ENCODE measurements at places on chromosomes 1 and 21.

DNA sequence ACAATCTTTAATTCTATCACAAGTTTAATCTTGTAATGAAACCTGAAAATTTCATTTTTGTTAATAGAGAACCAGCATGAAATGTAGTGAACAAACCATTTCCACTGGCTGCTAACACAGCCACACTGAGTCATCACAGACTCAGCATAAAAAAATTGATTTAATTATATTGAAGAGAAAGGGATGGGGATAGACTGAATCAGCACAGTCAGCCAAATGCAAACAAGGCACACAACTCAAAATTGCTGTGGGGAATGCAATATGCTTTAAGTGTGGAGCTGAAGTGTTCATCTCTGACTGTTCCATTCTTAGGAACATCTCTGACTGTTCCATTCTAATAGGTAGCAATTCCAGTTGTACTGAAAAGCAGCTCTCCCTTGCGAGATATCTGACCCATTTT is 299.8 kb downstream of the MRPL39 start:
- DNase-seq: no peak

GRCh38 chr1:101967871-101968270 is 28.9 kb downstream of the OLFM3 start:
- DNase-seq: no peak

DNA sequence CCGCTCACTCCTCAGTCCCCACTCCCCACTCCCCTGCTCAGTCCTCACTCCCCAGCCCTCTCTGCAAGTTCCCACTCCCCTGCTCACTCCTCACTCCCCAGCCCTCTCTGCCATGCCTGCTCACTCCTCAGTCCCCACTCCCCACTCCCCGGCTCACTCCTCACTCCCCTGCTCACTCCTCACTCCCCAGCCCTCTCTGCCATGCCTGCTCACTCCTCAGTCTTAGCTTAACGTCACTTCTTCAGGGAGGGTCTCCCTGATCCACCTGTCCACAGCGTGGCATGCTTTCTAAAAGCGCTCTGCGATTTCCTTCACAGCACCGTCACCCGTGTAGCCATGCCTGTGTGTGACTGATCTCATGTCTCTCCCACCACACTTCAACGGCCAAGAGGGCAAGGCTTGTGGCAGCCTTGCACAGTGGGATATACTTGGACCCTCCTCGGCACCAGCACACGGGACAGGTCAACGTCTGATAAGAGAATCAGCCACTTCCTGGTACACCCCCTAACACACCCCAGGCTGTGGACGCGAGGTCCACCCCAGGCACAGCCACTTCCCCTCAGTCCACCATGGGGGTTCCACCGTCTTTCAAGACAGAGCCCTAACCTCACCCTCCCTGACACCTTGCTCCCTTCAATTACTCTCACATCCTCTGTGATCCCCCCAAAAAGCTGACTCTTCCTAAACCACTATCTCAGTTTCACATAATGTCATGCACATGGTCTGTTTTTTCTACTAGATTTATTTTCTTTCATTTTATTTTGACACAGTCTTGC is 14.0 kb downstream of the PRDM15 start:
- DNase-seq: peak; percentile 43

GRCh38 chr1:173100476-173101107 is 49.9 kb upstream of the TNFSF18 start:
- DNase-seq: no peak

DNA sequence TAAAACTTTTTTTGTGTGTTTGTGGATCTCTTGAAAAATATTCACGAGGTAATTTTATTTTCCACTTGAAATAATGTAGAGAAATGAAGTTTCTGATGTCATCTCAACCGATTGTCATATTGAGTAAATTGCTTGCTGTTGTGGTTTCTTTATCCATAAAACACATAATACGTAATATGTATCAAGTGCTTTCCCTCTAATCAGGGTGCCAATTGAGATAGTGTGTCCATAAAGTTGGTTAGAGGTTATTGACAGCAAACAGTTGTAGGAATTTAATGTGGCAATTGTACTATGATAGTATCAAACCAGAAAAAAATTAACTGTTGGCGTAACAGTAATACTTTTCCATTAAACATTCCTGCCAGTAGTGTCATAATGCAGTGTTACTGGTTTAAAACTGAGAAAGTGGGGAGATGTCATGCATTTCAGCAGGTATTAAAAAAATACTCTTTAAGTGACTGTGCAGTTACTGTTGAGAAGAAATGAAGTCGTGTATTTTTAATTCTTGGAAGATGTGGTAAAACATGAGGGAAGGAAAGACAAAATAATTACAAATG is 38.3 kb downstream of the USP25 start:
- DNase-seq: no peak

DNA sequence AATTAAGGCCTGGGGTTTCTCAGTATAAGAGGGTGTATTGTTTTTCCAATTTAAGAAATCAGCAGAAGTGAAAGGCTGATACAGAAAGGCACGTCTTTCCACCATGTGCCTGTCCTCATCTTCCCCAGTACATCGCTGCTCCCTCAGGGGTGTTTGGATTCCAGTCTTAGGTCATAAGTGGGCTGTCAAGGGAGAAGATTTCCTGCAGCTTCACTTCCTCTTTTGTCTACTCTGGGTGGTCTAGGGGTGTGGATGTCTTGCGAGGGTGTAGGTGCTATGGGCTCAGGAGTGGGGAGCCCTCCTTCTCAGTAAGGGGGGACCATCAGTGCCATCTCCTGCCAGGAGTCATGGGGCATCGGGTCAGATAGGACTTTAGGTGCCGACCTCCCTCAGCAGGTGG is 999.8 kb upstream of the NCAM2 start:
- DNase-seq: no peak

- no peak for DNase-seq
Observed at GRCh38 chr1:181369416-181369815, 113.9 kb upstream of the CACNA1E start.

- DNase-seq: no peak
Observed at GRCh38 chr1:8357329-8358101, 39.6 kb downstream of the SLC45A1 start.

DNA sequence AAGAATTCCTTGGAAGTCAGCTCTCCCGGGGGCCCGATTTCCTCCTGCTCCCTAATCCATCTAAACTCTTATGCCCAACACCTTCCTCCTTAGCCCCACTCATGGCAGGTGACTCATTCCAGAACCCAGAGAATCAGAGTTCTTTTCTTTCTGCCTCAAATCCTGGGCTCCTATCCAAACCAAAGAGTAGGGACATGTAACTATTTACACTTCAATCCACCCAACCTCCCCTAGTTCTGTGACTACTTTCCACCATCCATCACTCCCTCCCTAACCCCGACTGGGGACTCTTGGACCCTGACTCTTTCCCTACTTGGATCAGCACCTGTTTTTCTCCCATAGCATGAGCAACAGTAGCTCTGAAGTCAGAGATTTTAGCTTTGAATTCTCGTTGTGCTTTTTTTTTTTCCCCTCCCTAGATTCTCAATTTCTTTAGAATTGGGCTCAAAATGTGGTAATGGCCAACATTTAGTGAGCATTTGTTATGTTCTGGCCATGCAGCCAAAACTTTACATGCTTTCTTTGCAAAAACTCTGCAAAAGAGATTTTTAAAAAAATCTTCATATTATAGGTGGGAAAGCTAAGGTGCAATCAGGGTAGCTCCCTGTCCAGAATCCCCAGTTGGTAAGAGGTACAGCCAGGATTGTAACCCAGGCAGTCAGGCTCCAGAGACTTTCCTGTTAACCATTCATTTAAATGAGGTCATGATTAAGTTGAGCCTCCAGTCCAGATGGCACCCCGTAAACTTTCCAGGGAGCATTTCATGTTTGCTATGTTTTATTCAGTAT is 7.5 kb upstream of the CYP4A11 start:
- no peak for DNase-seq

DNA sequence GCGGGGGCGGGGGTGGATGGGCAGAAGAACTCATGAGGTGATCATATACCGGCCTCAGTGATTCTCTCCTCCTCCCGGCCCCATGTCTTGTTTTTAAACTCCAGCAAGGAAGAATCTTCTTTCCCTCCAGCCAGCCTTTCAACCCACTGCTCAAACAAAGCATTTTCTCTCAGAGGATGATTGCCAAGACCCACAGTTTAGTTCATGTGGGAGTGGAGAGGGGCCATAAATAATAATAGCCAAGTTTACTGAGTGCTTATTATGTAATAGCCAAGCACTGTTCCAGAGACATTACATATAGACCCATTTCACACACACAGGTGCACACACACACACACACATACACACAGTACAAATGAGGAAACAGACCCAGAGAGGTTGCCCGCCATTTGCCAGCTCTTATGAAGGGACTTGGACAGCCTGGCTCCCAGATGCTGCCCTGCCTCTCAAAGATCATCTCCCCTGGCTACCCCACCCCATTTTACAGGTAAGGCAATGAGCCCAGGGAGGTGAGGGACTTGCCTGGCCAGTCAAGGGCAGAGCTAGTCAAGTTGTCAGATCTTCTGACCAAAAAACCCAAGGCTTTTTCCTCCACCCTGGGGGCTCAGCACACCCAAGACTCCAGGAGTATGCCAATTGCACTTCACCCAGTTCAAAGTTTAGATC is 18.0 kb upstream of the BCAR3 start:
- no peak for DNase-seq

DNA sequence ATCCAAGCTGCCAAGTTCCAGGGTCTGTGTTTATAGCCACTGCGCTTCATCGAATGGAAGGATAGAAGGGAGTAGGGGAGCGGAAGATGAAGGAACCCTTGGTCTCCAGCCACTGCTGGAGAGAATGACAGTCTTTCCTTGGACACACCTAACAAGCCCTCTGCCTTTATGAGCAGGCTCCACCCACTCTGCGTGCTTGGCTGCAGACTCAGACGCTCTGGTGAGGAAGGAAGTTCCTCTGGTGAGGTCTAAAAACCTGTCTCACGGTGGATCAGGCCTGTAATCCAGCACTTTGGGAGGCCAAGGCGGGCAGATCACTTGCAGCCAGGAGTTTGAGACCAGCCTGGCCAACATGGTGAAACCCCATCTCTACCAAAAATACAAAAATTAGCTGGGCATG is 55.4 kb downstream of the MATN1 start:
- DNase-seq: no peak

DNA sequence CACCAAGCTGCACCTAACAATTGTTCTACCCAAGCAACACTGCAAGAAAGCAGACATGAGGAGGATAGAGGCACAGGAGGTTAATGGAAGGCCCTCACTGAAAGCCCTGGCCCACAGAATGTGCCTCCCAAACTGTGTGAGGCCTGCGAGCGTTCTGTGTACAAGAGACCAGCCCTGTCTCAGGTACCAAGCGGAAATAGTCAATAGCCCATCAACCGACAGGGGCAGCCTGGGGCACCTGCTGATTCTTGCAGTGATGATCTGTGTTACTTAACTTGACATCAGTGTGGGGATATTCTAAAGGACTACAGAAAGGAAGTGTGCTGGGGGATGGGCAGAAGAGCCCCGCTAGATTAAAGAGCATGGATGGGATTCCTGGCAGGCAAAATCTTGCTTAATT is 392.4 kb downstream of the KCNH1 start:
- no peak for DNase-seq

DNA sequence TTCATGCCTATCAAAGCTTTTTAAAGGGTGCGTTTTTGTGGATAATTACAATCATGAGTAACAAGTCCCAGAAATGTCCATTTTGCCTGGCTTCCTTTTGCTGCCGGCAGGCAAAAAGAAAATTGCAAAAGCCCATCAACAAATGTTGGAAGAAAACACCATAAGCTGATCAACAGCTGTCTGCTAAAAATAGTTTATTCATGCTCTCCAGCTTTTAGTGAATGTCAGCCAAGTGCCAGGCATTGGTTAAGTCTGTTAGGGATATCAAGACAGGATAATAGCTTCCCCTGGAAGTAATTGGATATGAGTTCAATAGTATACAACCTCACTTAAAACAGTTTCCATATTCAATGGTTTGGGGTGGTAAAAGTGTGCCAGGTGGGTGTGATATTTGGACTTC is 13.6 kb upstream of the AGMAT start:
- DNase-seq: no peak

GRCh38 chr1:92087542-92087941 is 7.4 kb downstream of the BTBD8 start:
- DNase-seq: no peak

- DNase-seq: no peak
Observed at GRCh38 chr1:78549891-78550290, 59.1 kb downstream of the PTGFR start.

GRCh38 chr1:71916894-71917293 is 365.4 kb downstream of the NEGR1 start:
- no peak for DNase-seq

DNA sequence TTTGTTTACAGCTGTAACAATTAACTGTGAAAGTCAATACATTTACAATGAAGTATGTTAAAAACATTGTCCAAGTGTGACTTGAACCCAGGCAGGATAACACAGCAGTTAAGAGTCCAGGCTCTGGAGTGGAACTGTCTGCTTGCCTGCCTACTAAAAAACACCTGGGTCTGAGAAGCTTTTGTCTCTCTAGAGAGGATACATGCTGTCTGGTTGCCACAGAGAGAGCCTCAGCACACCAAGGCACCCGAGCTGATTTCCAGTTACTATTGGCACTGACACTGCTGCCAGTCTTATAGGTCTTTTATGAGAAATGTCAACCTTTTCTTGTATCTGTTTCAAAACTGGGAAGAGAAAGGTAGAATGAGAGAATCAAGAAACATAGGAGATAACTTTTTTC is 20.2 kb upstream of the RALGPS2 start:
- DNase-seq: no peak

DNA sequence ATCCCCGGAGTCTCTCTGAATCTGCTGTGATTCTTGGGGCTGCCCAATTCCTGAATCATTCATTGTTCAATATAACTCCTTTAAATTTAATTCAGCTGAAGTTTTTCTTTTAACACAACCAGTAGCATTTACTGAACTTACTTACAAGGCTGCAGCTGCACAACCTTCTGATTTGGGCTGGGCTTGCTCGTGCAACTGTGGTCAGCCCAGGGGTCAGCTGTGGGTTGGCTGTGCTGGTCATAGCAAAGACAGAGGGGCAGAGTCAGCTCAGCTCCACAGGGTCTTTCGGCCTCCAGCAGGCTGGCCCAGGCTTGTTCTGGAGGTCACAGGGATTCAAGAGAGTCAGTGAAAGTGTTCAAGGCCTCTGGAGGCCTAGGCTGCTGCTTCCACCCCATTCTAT is 186.1 kb downstream of the MATN1 start:
- DNase-seq: no peak

DNA sequence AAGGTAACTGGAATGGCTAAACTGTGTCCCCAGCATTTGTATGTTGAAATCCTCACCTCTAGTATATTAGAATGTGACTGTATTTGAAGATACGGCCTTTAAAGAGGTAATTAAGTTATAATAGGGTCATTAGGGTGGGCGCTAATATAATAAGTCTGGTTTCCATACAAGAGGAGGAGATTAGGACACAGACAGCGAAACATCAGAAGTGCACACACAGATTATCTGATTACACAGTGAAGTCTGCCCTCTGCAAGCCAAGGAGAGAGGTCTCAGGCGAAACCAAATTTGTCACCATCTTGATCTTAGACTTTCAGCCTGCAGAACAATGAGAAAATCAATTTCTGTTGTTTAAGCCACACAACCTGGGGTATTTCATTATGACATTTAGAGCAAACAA is 2233.1 kb downstream of the MRPL39 start:
- no peak for DNase-seq

- no peak for DNase-seq
Observed at GRCh38 chr1:66925944-66926343, 1.2 kb downstream of the MIER1 start.
